ENCODE measurements at places on chromosomes 6 and 20.

- no peak for DNase-seq
Observed at GRCh38 chr6:69801711-69802110, 4.9 kb upstream of the LMBRD1 start.

DNA sequence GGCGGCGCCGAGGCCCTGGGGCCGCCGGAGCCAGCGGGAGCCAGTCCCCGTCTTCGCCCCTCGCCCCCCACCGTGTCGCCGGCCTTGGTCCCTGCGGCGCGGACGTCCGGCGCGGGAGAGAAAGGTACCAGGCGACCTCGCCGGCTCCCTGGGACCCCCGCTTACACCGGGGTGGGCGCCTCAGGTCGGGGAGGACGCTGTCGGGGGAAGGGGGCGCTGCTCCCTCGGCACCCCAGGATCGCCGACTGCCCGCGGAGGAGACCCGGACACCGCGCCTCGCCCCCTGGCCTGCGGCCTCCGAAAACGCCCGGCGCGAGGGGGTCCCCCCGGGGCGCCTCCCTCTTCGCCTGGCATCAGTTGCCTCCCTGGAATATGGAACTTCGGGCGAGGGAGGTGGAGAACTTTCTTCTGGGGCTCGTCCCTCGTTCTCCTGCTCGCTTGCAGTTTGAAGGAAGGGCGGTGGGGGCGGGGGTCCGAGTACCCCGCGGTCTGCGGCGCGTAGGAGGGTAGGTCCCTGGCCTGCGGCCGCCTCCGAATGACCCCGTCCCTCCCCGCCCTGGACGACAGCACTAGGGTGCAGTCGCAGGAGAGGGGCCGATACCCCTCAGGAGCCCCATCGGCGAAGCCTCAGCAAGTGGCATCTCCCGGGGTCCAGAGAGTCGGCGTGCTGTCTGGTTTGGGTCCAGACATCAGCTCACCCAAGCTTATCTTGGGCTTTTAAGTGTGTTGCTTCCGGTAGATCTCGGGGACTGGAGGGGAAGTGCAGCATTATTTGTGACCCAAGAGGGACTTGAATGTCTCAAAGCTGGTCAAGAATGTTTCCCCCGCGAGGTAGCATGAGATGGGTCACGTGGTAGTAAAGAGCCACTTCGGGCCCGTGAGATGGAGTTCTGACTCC lies 549 bp downstream of the ANKRD6 start:
- peak; percentile 25 for DNase-seq

DNA sequence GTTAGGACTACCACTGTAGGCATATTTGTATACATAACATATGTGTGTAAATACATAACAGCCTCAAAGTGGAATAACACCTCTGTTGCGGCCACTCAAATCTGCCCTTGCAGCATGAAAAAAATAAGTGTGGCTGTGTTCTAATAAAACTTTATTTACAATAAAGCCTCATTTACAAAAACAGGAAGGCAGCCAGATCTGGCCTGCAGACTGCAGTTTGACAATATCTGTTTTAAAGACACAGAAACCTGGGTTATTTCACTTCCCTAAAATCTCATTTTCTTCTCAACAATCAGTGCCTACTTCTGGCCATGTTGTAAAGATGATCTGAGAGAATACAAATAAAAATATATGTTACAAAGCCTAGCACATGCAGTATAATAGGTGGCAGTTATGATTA lies 53.9 kb upstream of the SCML4 start:
- no peak for DNase-seq

DNA sequence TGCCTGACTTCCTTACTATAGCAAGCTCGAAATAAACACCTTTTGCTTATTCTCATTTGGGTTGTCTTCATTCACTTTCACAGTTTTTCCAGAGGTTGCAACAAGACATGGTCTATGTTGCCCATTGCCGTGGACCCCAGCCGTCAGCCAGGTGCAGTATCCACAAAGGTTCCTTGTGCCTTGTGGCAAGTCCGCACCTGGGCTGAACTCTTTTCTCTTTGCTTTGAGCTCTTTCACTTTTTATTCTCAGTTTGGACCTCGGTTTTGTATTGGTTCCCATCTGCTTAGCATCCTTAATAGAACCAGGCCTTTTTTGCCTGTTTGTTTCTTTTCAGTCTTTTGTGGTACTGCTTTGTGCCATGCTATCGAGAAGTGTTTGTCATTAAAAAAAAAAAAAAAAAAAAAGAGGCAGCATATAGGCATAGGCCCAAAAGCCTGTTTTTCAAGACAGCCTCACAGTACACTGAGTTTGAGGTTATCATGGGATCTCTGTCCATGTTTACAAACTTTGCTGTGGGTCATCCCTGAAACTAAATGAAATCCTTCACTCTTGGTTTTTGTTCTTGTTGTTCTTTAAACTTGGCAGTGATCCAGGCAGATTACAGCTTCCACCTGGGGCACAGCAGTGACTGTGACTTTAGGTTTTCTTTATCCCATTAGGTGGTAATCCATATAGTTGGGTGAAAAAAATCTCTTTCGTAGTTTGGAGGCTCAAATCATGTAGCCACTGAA lies 33.3 kb downstream of the GSTA3 start:
- DNase-seq, result no peak

DNA sequence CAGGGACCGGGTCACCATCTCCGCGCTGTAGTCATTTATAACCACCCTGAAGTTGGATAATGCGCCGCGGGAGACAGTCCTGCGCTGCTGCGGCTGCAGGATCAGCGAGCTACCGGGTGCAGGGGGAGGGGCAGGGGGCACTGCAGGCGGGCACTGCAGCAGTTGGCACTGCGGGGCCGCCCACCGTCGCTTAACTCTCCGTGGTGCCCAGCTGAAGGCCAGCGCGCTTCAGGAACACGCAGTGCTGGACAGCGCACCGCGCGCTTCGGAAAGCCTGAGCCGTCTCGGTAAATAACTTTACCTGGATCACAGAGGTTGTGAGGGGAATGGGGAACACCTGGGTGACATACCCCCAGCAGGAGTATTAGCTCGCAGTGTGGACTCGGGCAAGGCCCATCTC lies 12.4 kb upstream of the LRFN2 start:
- DNase-seq, result no peak

GRCh38 chr6:121876721-121877120 lies 441.3 kb downstream of the GJA1 start:
- no peak for DNase-seq

- DNase-seq, result no peak
Observed at GRCh38 chr6:99485395-99485773, 29.8 kb downstream of the USP45 start.
